IMR-90 (cell line): ENCODE measurements at places on chromosomes 4 and X. TPM values are rescaled to one million over a fixed set of nuclear protein-coding genes. Genes with fewer than 3 reads are reported as not detected.
A peak's percentile ranks its signal among the peaks of the same experiment; 100 is the strongest.

The BMX gene
- not detected in 2 replicates for total RNA-seq

DNA sequence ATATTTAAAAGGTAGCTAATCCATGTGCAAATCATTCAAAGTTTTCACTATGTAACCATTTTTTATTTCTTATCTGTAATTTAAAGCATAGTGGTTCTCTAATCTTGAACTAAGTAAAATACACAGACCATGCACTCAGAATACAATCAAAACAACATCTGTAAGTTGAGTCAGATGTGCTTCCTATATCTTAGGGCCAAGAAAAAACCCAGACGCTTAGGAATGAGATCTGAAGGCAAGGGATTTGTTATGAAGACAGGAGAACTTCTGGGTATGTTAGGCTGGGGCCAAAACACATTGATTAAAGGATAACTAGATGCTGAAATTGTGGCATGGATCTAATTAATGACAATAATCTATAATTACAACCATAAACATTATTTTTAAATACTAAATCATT is 120.3 kb downstream of the PDE5A start:
- no peak overlapping the region; the same call in 1 of the 2 replicates for H3K27ac ChIP-seq
- peaks cover 8% of the 10 kb centered on the region for H3K4me1 ChIP-seq

The TSPAN7 gene
- total RNA-seq, result not detected in 2 replicates

GRCh38 chrX:20547611-20548051 is 280.9 kb upstream of the RPS6KA3 start:
- no peaks in the 10 kb centered on the region for H3K36me3 ChIP-seq
- H3K4me1 ChIP-seq, result no peaks in the 10 kb centered on the region
- DNase-seq, result peak; percentile 68
- H3K27ac ChIP-seq, result peak overlapping the region; percentile 9; the same call in 1 of the 2 replicates
- no peak overlapping the region for H3K4me3 ChIP-seq

DNA sequence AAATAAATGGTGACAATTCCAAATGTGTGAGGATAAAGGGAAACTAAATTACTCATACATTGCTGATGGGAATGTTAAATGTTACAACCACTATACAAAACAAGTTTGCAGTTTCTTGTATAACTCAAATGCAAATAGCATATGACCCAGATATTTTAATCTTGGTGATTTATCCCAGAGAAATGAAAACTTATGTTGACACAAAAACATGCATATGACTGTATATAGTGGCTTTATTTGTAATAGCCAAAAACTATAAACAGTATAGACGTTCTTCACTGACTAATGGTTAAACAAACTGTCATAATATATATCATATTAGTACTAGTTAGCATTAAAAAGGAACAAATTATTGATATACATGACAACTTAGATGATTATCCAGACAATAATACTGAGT is 619.2 kb downstream of the PDHA2 start:
- H3K36me3 ChIP-seq, result no peaks in the 10 kb centered on the region
- no peak for DNase-seq
- no peak overlapping the region for H3K27ac ChIP-seq
- no peaks in the 10 kb centered on the region for H3K27me3 ChIP-seq
- H3K4me1 ChIP-seq, result no peaks in the 10 kb centered on the region
- H3K4me3 ChIP-seq, result no peak overlapping the region
